T-helper 1 cell treated with Interleukin-12 subunit alpha and Interleukin-12 subunit beta and Interleukin-4 antibody, amounts not matched to agents 30 ng/mL and 1 ng/mL, for 36 hours (primary cell): ENCODE measurements at places on chromosomes 2 and 18. TPM values are rescaled to one million over a fixed set of nuclear protein-coding genes. Genes with fewer than 3 reads are reported as not detected.

The POTEF gene
- total RNA-seq: not detected in 2 replicates

The EVX2 gene
- total RNA-seq: not detected in 2 replicates

The G6PC2 gene
- total RNA-seq: not detected in 2 replicates

The PCARE gene
- not detected in 2 replicates for total RNA-seq

The C2orf92 gene
- 12.4 and 15.6 TPM in 2 replicates for total RNA-seq

The LAMA1 gene
- not detected in 2 replicates for total RNA-seq

The CABLES1 gene
- total RNA-seq: 0.71 and 2.0 TPM in 2 replicates

The ARHGEF4 gene
- 0.37 TPM in 1 of 2 replicates, not detected in the other for total RNA-seq

The SERPINB7 gene
- not detected in 2 replicates for total RNA-seq

The TUBA4B gene
- total RNA-seq: 0.17 TPM in 1 of 2 replicates, not detected in the other

The GPR35 gene
- 13.5 and 16.6 TPM in 2 replicates for total RNA-seq

The AQP4 gene
- total RNA-seq: not detected in 2 replicates

The FOXI3 gene
- not detected in 2 replicates for total RNA-seq

The CNTNAP5 gene
- total RNA-seq: not detected in 2 replicates

The SMAD7 gene
- 32.6 and 34.6 TPM in 2 replicates for total RNA-seq

The IGFBP5 gene
- not detected in 2 replicates for total RNA-seq

The MYO1B gene
- total RNA-seq: 14.3 and 17.6 TPM in 2 replicates

The AQP12B gene
- total RNA-seq: not detected in 2 replicates

The VWA3B gene
- total RNA-seq: not detected in 2 replicates

The COPS9 gene
- 111 and 112 TPM in 2 replicates for total RNA-seq

The ALK gene
- total RNA-seq: not detected in 2 replicates

The FBXO48 gene
- 2.4 and 2.5 TPM in 2 replicates for total RNA-seq

The LOXL3 gene
- 0.78 and 0.98 TPM in 2 replicates for total RNA-seq

The ASIC4 gene
- not detected in 2 replicates for total RNA-seq

The IL36G gene
- 0.29 TPM in 1 of 2 replicates, not detected in the other for total RNA-seq

The MYO3B gene
- 0.59 and 0.78 TPM in 2 replicates for total RNA-seq

The PXDN gene
- total RNA-seq: 0.66 and 2.5 TPM in 2 replicates

The CGREF1 gene
- 3.5 and 3.9 TPM in 2 replicates for total RNA-seq

The TRIM43 gene
- not detected in 2 replicates for total RNA-seq

The EVA1A gene
- total RNA-seq: not detected in 2 replicates

The PNKD gene
- total RNA-seq: 26.9 and 28.8 TPM in 2 replicates

The POTEC gene
- not detected in 2 replicates for total RNA-seq

The CD207 gene
- total RNA-seq: not detected in 2 replicates

The TDRD15 gene
- not detected in 2 replicates for total RNA-seq

The VIT gene
- not detected in 2 replicates for total RNA-seq

The PRKAG3 gene
- total RNA-seq: not detected in 2 replicates

The HJURP gene
- 50.8 and 55.8 TPM in 2 replicates for total RNA-seq
